ENCODE measurements at places on chromosomes 11 and 22.

DNA sequence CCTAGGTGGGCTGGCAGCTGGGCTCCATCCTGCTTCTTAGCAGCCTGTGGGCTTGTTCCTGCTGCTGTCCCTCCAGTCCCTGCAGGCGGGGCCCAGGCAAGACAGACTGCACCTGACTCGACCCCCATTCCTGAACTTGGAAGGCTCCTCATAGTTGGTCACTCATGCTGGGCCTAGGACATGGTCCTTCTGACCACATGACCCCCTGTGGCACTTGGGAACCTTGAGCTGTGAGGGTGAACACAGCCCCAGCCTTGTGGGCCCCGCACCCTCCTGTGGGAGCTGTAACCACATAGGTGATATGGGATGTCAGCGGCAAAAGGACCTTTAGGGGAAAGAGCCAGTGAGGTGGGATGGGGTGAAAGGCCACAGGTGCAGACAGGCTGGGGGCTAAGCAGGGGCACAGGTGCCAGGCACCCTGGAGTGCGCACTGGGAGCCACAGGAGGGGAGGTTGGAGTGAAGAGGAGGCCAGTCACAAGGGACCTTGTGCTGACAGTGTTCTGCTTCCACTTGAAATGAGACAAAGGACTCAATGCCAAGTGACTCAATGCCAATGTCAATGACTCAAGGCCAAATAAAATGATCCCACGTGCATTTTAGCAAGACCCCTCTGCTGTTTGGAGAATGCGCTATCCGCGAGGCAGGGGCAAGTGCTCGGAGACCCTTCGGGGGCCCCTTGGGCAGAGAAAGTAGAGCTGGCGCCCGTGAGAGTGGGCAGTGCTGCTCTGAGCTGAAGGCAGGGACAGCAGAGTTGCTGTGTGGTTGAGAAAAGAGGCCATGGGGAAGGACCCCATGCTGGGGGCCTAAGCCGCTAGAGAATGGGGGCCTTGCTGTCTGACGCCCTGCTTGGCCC, 90.7 kb downstream of the MORC2 start:
- DNase-seq = no peak

DNA sequence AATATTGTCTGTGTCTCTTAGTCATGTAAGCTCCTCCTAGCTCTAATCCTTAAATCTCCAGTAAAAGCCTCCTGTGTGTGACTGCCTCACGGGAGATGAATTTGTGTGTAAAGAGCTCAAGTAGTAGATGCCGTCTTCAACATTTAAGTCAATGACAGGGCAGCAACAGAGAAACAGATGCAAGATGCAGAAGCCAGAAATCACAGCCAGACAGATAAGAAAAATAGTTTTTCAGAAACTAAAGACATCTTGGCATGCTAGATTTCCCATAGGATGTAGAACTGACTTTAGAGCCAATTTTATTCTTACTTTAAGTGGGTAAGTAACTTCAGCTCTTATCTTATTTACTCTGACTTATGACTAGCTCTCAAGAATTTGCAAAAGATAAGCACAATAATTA, 652.8 kb downstream of the KCNA4 start:
- no peak for DNase-seq

- DNase-seq = no peak
Observed at GRCh38 chr11:129852125-129852740, 36.6 kb downstream of the TMEM45B start.

DNA sequence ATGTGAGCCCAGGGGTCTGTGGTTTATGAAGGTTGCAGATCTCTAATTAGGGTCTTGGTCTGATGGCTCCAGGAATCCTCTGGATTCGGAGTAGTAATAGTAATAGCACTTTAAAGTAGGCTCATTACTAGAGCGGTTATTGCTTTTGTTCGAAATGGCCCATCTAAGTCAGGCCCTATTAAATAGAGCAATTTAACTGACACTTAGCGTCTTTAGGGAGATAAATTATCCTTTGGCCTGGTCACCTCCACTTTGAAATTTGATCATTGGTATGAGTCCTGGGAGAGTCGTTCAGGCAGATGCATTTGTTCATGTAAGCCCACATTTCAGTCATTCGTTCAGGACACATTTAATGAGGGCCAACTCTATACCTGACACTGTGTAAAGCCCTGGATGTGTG, 54.8 kb downstream of the LDLRAD3 start:
- DNase-seq = no peak

GRCh38 chr22:46159777-46160176, 9.5 kb downstream of the PPARA start:
- DNase-seq = no peak

- DNase-seq = no peak
Observed at GRCh38 chr22:37552524-37553163, 7.6 kb upstream of the CDC42EP1 start.

GRCh38 chr11:57622263-57622662, 24.8 kb downstream of the SERPING1 start:
- DNase-seq = no peak

DNA sequence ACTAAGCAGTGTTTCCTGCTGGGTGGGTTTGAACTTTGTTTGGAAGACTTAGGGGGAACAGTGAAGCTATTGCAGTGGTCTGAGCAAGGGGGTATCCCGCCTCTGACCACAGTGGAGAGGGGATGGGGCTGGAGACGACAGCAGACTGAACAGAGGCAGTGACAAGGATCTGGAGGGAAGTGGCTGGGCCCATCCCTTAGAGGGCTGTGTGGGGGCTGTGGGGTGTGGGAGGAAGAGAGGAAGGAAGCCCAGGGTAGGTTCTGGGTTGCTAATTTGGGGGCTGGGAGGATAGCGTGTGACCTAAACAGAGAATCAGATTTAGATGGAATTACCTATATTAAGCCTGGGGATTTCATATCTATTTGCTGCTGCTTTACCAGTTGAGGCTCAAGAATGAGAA, 70.7 kb downstream of the BMAL1 start:
- no peak for DNase-seq

DNA sequence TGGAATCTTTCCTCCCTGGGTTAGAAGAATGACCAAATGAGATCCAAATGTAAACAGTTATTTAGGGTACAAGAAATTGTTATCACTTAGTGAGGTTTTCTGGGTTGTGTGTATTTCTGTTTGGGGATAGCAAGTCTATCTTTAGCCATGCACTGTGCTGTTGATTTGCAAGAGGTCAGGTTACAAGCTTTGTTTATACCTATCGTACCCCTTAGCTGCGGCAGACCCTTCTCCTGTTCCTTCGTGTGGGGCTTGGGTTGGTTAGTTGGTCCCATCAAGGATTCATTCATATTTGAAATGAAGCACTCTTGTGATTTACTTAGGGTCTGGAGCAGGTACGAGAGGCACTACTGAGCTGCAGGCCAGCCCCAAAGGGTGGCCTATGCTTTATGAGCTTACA, 72.6 kb downstream of the USP35 start:
- no peak for DNase-seq

DNA sequence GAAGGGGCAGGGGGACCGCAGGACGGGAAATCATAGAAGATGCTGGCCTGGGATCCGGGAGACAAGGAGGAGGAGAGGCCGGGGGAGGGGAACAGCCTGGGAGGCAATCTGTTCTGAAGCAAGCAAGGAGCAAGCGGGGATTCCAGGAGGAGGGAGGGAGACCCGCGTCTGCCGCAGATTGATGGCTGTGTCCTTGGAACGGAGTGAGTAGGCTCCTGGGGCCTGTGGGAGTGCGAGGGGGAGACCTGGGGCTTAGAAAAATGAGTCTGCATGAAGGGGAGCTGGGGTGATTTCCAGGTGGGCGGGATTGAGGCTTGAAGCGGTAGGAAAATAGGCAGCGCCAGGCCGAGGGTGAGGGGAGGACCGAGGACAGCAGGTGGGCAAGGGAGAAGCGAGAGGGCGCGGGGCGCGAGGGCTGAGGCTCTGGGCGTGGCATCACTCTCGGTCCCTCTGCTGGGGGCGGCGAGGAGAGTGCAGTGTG, 1.6 kb upstream of the LRRC55 start:
- no peak for DNase-seq

- no peak for DNase-seq
Observed at GRCh38 chr22:39422101-39422500, 22.5 kb downstream of the TAB1 start.

- no peak for DNase-seq
Observed at GRCh38 chr11:20363500-20364340, at the start of gene HTATIP2. Gene HTATIP2 (plus strand): TSS chr11:20363714. CDS start chr11:20364238, 524 bp downstream.

DNA sequence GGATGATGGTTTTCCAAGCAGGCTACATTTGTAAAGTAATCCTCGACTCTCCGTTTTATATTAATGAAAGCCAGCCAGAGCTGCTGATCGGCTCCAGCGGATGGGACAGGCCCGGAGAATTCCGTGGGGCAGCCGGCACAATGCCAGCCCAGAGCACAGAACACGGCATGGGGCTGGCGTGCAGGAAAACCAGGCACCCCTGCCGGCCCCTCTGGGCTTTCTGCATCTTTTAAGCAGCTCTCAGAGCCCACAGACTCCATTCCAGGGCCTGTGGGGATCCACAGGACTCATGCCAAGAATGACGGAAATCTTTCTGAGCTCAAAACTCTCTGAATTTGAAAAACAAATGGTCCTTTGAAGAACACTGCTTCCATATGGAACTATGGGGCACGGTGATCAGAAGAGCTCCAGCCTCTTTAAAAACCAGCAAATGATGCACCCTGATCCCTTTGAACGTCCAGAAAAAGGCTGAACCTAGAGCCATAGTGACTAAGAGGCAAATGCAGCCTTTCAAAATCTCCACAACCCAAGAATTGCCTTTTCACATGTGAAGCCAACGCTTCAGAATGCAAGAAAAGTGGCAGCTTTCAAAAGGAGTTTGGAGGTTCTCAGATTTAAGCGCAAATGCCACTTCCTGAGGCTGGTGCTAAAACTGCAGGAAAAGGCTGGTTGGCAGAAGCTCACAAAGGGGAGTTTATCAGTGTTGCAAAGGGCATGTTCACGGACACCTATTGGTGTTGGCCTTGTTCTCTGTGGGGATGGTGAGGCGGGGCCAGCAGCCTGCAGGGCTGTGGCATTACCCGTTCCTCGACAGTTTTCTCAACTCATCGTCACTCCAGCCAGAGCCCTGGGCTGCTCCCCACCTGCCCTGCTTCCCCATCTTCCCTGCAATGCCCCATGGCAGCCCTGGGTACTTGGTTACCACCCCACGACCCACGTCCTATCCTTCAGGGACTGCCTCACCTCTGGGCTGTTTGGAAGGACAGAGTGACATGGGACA, 212.5 kb downstream of the CTTN start:
- no peak for DNase-seq

DNA sequence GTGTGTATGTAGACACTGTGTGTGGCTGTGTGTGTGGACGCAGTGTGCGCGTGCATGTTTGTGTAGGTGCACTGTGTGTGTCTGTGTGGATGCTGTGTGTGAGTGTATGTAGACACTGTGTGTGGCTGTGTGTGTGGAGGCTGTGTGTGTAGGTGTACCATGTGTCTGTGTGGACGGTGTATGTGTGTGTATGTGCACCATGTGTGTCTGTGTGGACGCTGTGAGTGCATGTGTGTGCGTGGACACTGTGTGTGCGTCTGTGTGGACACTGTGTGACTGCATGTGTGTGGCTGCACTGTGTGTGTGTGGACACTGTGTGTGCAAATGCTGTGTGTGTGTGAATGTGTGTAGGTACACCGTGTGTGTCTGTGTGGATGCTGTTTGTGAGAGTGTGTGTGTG, 10.3 kb downstream of the TRPM5 start:
- no peak for DNase-seq

DNA sequence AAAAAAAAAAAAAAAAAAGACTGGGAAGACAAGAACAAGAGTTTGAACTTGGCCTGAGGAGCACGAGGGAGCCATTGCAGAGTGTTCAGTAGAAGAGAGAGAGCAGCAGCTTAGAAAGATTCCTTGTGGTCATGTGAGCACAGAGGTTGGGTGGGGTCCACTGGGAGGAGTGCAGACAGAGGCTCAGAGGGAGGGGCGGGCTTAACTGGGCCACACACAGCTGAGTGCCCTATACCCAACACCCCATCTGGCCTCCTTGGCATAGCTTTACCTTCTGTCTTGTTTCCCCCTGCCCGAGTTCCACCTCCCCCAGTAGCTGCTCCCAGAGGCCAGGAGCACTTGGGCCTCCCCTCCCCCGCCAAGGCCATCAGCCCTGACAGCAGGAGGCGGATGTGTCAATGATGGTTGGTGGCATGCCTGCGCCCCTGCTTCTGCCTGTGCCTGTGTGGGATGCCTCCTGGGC, 12.1 kb downstream of the C11orf86 start:
- no peak for DNase-seq

DNA sequence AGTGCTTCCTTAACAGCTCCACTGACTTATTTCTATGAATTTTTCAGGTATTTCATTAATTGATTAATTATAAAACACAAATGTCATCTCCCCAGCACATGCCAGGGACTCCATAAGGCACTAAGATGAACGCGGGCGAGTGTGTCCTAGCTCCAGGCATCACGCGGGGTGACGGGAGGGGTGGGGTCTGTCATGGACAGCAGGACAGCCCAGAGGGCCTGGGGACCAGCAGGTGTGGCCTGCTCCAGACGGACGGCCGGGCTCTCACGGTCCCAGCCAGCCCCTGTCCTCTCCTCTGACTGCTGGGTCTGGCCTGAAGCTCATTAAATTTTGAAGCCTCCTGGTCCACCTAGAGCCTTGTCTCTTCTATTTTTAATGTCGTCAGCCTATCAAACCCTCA, 531.1 kb downstream of the BRD1 start:
- DNase-seq = no peak

GRCh38 chr11:45929486-45930030, 7.1 kb downstream of the LARGE2 start:
- no peak for DNase-seq

DNA sequence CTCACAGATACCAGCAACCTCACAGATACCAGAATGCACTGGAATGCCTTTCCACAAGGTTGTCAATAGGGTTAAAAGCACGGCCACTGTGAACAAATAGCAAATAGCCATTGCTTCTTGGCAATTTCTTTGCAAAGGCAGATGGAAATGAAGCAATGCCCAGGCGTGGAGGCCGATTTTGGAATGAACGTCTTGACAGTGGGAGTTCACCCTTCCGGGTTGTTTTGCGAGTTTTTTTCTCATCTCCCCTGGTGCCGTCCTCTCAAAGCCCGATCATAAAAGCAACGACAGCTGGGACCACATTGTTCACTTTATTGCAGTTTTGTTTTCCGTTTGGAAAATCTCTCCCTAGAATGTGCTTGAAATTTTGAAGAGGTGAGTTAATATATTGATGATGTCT, 38.0 kb upstream of the CD82 start:
- DNase-seq = no peak

- no peak for DNase-seq
Observed at GRCh38 chr11:10623797-10624761, 55.6 kb upstream of the LYVE1 start.

- no peak for DNase-seq
Observed at GRCh38 chr22:48223488-48224190, 1461.2 kb downstream of the TBC1D22A start.

DNA sequence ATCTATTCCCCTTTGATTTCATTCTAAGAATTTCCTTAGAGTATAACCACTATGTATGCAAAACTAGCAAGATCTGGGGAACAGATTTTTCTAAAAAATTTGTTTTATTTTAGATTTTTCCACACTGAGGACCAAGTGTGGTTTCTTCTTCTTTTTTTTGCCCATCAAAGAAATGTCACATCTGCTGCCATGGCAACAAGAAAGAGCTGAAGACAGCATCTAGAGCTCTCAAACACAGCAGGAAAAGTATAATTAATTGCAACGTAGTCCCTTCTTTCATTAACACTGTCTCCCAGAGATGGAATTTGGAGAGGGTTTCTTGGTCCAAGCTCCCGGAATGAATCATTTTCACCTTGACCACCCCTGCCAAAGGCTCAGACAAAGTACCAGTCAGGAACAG, 256.7 kb upstream of the CCDC90B start:
- no peak for DNase-seq

Data from non-pigmented ciliary epithelial cell (primary cell).